ENCODE measurements at places on chromosomes 13 and 19.

GRCh38 chr19:2888731-2889224 is 11.9 kb upstream of the ZNF57 start:
- peak; percentile 27 for DNase-seq

GRCh38 chr19:41705393-41706174 is 2.8 kb upstream of the CEACAM5 start:
- no peak for DNase-seq

DNA sequence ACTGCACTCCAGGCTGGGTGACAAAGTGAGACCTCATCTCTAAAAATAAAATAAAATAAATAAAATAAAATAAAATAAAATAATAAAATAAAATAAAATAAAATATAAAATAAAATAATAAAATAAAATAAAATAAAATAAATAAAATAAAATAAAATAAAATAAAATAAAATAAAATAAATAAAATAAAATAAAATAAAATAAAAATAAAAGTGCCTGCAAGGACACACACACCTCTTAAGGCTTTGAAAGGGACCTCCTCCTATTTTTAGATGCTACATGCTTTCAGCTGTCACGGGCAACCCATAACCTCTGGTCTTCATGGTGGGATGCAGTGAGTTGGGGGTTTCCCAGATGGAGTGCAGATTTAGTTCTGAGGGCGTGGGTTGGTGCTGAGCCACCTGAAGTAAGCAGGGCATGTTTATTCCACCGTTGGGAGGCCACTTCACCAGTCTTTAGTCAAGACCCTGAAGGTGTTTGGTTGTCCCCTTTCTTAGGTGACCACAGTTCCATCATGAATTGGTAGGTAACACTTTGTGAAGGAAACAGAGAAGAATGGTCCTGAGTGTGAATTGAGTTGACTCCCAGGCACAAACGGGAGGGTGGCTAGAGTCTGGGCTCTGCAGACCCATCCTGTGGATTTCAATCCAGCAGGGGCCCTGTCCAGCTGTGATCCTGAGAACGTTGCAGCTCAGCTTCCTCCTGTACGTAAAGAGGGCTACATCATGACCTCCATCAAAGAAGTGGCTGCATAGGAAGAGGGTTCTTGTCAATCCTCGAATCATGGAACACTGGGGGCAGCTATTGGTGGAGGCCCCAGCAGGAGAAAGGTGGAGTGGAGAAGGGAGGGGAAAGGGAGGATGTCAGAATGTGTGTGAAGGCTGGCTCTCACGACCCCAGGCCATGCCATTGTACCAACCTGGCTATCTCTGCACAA is 234.2 kb downstream of the ZNF536 start:
- no peak for DNase-seq

GRCh38 chr13:75869981-75870380 is 233.9 kb downstream of the LMO7 start:
- DNase-seq: no peak

GRCh38 chr13:69008499-69008898 is 1099.1 kb upstream of the ATXN8OS start:
- DNase-seq: no peak

DNA sequence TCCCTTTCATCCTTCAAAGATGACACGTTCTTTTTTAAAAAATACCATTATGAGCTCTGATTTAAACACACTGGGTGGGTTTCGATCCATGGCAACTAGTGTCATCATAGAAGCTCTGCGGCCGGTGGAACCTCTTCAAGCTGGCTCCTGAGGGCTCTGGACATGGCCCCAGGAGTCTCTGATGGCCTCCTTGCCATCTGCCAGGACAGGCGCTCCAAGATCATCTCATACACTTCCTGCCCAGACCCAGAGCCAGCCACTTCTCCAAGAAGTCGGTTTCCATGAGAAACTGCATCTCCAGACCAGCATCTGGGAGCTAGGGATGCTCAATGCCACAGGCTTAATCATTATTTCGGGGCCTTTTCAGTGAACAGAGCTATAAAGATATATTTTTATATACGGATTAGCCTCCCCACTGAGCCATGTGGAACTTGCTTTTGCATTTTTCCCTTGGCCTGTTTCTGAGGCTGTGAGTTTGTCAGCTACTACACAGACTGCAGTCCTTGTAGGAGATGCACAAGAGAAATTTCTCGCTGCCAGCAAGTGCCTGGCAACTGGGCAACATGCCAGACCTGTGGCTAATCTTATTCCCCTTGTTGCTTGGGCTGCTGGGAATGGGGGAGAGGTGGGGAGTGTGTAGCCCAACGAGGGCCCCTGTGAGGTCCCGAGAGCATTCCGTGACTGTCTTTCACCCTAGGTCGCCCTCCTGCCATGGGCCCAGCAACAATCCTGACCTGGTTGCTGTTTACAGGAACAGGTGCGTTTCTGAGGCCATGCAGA is 15.9 kb downstream of the SUGP1 start:
- DNase-seq: no peak

DNA sequence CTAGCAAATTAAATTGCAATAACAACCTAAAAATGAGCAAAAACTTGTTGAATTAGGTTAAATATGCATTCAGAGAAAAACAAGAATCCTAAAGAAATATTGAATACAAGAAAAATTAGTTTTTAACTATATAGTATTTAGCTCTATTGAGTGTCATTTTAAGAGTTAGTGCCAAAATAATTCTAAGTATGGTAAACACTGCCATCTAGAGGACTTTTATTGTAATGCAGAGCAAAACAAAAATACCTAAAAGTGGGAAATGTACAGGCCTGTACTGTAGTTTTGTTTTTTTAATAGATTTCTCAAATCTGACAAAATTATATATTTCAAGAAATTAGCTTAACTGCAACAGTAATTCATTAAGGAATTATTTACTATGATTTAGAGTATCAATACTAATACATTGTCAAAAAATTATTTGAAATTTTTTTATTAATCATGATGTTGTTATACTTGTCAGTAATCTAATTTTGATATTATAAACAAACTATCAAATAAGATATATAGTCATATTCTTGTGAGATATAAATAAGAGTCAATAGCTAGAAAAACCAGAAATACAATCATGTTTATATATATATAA is 8.2 kb upstream of the PCDH9 start:
- peak; percentile 9 for DNase-seq

DNA sequence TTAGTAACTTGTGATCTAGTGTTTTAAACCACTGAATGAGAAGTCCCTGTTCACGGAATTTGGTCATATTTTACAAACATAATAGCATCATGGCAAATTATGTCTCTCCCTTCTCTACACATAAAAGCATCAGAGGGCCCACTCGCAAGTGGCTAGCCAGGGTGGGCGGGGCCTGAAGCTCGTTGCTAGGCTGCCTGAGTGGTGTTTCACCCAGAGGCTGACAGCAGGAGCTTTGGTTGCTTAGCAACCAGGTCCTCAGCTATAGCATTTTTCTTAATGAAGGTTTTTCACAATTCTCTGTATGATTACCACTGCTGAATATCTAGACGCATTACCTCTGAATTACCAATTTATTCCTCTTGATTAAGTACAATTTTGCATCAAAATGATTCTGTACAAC is 126.5 kb downstream of the NALCN start:
- DNase-seq: peak; percentile 84

- DNase-seq: no peak
These were observed 262.1 kb downstream of the PCDH9 start for GRCh38 chr13:66967811-66968597.

DNA sequence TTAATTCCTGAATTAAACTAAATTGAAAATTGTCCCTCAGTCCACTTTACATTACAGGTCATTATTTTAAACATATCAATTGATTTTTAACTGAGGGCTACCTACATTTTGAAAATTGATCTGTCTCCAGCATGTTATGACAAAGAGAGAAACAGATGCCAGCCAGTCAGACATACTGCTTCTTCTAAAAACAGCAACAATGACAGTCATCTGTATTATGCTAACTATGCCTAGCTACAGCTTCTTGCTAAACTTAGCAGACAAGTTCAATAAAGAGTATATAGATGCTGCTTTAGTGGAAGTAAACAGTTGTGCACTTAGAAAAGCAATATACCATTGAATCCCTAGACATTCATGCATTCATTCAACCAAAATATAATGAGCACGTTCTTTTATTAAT is 48.6 kb upstream of the EEF1AKMT1 start:
- DNase-seq: no peak

DNA sequence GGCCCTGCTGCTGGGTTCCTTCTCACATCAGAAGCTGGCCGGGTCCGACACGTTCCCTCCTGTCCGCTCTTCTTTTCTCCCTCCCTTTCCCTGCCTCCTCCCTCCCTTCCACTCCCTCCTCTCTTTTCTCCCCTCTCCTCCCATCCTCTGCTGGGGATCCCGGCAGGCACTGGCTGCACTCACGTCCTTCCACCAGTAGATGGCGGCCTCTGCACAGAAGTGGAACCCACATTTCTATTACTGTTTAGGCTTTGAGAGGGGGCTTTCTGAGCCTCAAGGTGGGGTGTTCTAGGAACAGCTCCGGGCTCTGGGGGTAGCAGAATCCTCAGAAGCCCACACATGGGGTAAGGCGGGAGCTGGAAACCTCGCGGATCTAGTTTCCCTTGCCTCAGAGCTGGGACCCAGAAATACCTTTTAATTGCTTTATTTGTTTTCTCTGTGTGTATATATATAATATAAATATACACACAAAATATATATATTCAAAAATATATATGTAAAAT is 294.2 kb downstream of the ZNF536 start:
- no peak for DNase-seq

DNA sequence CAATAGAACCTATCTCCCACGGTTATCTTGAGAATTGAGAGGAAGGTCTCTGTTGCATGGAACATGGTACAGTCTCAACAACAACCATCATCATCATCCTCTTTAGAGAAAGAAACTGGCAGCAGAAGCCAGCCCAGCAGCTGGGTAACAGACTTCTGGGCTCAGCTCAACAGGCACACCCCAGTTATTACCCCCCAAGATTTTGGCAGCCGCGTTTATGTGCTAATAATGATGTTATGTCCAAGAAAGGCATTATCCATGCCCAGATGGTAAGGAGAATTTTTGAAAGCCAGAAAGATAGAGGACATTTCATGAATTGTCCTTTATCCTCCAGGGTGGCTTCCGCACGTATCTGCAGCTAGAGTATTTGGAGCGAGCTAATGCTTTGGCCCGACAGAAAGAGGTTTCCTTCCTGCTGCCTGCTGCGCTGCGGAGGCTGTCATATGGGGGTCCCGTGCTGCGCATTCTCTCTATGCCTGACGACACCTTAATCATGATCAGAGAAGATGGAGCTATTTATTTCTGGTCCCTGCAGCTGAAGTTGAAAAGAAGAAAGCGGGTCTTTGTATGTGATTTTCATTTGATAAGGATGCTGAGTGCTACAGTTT is 89.9 kb downstream of the TEX26 start:
- no peak for DNase-seq

GRCh38 chr13:110329798-110330461 is 22.8 kb downstream of the COL4A2 start:
- no peak for DNase-seq

DNA sequence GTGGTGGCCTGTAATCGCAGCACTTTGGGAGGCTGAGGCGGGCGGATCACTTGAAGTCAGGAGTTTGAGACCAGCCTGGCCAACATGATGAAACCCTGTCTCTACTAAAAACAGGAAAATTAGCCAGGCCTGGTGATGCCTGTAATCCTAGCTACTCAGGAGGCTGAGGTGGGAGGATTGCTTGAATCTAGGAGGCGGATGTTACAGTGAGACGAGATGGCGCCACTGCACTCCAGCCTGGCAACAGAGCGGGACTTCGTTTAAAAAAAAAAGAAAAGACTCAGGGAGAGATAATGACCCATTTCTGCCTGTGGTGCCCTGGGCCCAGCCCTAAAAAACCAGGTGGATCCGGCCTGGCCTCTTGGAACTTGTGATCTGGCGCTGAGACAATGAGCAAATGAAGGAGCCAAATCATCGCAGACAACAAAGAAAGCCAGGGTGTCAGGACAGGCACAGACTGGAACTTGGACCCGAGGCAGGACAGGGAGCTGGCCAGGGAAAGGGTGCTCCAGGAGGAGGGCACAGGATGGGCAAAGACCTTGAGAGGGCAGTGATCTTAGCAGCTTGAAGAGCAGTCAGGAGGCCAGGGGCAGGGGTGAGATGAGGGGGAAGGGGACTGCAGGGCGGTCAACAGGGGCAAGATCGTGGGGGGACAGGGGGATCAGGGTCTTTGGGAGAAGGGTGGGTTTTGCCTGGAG is 962 bp upstream of the JAK3 start:
- no peak for DNase-seq

DNA sequence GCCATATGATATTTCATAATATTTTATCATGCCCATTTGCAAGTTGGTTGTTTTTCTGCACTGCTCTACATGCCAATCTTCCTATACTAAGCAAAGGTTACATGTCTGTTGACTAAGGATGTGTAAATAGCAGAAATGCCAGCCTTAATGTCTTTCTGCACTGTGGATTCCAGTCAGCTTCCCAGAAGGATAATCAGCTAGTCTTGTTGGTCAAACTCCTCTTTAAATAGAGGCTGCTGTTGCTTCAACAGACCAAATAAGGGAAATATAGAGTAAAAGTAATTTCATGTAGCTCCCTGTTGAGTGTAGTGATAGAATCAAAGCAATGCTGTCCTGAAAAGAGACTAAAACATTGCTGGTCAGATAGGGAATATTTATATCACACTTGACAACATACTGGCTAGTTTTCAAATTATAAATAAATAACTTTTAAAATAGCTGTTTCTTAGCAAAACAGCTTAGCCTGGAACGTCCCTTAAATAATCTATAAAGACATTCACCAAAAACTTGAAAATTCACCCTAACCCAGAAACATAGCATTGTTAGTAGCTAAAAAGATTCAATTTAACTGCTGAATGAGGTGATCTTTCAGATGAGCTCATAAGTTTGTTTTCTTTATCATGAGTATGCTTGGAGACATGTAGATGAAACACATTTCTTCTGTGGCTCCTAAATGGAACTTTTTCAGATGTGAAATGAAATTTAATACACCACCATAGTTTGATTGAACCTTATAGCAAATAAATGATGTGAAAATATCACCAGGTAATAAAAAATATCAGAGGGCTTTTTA is 56.6 kb downstream of the FRY start:
- no peak for DNase-seq

DNA sequence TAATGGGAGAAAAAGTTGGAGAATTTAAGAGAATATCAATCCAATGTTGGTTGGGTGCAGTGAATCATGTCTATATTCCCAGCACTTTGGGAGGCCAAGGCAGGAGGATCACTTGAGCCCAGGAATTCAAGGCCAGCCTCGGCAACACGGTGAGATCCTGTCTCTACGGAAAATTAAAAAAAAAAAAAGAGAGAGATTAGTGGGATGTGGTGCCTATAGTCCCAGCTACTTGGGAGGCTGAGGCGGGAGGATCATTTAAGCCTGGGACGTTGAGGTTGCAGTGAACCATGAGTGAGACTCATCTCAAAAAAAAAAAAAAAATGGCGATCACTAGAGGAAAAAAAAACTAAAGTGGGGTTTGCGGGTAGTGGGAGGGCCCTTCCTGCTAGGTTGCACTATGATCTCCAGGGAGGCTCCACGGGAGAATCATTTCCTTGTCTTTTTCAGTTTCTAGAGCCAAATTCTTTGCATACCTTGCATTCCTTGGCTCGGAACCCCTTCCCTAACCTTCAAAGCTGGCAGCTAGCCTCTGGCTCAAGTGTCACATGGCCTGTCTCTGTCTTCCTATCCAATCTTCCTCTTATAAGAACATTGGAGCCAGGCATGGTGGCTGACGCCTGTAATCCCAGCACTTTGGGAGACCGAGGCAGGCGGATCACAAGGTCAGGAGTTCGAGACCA is 5.8 kb upstream of the ERCC2 start:
- no peak for DNase-seq

All from NCI-H1092 (cell line).